ENCODE measurements at places on chromosomes 2 and 18.

DNA sequence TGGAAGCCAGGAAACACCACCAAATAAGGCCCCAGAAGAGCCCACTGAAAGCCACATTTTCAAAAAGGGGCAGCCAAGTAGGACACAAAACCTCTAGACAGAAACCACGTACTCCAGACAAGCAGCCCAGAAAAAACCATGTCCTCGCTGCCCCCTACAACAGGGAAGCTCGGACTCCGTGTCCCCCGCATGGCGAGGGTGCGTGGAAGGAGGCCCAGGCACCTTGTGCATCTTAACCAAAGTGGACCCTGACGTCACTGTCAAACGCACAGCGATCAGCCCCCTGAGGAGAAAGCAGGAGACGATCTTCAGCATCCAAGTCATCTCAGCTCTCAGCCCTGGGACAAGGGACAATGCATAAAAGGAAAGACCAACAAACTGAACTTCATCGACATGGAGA, 168.4 kb downstream of the EIPR1 start:
- DNase-seq = no peak

DNA sequence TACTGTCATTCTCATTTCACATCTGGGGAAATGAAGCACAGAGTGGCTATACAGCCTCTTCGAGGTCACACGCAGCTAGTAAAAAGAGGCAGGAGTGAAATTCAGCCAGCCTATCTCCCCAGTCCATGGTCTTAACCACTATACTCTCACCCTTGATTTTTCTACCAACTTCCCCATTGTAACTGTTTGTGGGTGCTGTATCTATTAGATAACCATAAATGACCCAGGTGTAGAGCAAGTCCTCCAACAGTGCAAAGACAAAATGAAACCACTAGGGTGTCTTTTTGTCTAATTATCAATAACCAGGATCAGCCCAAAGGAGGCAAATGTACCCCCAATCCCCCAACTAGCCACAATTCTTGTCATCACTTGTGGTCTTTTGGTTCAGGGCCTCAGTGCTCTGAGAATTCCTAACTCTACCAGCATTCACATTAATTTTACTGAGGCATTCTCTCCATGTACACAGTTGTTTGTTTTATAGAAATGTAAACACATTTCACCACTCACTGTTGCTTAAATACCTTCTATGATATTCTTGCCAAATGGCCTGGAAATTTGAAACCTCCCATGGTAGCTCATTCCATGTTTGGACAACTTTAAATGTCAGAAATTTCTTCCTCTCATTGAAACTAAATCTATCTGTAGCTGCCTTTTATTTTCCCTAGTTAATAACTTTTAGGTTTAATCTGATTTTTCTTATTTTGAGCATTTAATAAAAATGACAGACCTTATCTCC, 58.7 kb downstream of the SLC40A1 start:
- peak; percentile 39 for DNase-seq

DNA sequence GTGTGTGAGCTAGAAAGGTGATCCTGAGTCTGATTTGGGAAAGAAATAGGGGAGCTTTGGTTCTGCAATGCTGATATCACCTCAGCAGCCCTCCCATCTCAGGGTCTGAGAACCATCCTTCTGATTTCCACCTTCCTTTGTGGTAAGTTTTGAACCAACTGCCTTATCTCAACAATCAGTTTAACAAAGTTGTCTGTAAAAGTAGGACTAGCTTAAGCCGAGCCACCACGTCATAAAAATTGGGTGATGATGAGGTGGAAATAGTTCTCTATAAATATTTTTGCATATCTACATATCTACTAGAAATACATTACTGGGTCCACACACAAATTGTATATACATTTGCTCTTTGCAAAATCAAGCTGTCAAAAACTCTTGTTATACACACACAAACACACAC, 1.1 kb downstream of the SULT1C4 start:
- DNase-seq = no peak

- DNase-seq = peak; percentile 53
These were observed 137.1 kb upstream of the CCDC68 start for GRCh38 chr18:55096263-55096951.

GRCh38 chr2:138948070-138948539, 167.9 kb upstream of the NXPH2 start:
- DNase-seq = peak; percentile 12

- no peak for DNase-seq
These were observed 1333.7 kb upstream of the TMEFF2 start for GRCh38 chr2:193528458-193528857.

DNA sequence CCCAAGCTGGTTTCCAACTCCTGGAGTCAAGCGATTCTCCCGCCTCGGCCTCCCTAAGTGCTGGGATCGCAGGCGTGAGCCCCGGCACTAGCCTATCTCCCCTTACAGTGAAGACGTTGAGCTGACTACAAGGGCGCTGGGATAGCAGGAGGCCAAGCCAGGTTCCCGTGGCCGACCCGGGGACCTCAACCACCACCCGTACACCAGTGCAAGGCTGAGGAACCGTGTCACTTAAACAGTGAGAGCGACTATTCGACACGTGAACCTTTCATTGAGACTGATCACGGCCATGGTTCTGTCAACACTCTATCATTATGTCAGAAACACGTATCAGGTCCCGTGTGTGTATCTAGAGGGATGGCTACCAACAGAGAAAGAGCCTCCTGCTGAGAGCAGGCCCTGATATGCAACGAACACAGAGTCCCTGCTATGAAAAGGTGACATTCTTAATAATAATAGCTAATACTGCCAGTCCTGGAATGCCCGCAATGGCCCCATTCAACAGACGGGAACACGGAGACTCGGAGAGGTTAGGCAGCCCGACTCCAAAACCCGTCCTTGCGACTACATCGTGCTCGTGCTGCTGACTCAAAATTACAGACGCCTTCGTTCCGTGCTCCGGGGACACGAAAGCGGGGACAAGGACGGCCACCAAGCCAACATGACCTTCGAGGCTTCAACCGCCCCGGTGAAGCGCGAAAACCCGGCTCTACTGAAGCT, 833 bp downstream of the AFG3L2 start:
- DNase-seq = peak; percentile 49

DNA sequence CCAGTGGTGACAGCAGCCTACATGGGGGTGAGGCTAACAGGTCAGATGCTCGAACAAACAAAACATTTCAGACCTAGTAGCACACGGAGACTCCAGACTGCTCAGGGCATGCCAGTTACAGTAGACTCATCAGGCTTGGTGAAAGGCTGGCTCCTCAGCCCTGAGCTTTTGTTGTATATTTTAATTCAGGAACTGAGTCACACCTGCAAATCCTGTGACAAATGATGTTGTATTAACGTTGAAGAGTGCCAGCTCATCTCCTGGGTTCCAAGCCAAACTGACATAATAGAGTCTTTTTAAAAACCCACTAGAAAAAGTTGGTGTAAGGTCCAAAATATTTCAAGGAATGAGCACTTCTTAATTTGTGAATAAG, 65.3 kb downstream of the C1D start:
- DNase-seq = no peak

GRCh38 chr2:172671501-172671900, 64.1 kb upstream of the RAPGEF4 start:
- DNase-seq = no peak

DNA sequence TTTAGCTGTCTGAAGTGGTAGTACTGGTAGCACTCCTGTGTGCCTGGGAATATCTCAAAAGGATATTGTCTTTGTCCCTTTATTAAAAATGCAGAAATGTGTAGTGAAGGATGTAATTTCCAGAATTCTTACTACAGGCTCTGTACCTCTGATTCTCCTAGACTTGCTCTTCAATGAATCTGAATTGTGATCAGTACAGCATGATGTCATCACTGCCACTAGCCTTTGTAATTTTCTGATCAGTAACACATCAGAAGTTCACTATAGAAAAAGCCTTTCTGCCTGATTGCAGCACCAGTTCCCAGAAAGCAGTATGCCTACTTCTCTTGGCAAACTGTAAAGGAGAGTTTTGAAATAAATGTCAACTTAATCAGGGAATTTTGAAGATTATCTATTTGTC, 29.2 kb upstream of the OTOF start:
- no peak for DNase-seq

DNA sequence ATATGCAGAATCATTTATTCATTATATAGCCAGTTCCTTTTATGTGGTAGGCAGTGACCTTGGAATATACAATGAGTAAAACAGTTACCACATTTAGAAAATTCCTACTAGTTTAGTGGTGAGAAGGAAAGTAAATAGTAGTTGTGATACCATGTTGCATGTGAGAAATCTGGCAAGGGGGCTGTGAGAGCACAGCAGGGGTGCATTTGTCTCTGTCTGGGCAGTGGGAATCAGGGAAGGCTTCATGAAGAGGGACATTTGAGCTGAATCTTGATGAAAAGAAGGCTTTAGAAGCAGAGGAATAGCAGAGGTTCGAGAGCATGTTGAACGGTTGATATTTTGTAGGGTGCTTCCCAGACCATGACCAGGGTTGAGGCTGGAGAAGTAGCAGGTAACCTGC, 78.7 kb downstream of the RAB3GAP1 start:
- no peak for DNase-seq

DNA sequence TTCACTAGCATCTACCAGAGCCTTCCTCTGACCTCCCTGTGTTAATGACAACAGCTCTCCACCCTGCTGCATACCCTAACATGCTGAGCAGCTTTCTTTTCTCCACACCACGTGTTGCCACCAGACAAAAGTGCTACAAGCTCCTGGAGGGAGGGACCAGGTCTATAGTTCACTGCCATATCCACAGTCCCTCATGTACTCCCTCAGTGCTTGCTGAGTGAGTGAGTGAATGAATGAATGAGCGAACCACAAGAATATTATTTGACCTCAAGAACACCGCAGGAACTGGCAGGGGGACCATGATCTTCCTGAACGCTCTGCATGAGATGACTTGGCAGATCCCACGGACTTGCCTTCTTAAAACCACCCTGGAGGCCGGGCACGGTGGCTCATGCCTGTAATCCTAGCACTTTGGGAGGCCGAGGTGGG, 47.4 kb upstream of the CAB39 start:
- DNase-seq = peak; percentile 36

GRCh38 chr18:78330766-78331165, 648.9 kb upstream of the SALL3 start:
- no peak for DNase-seq

GRCh38 chr18:61402726-61403125, 69.5 kb downstream of the CDH20 start:
- no peak for DNase-seq

DNA sequence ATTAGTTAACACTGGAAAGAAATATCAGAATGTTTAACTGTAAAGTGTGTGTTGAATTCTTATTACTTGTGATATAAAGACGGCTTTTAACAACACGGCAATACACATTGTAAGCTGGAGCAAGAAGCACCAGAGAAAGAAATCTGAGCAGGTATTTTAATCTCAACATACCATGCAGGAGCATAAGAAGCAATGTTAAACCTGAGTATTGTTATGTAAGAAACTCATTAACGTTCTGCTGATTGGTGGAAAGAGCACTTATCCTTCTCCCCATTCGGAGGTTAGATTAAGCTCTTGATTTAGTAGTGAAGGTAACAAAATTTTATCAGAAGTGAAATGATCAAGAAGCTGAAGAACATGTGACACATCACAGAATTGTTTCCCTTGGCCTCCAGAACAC, 107.4 kb downstream of the EPC2 start:
- DNase-seq = no peak

GRCh38 chr2:68414452-68414851, 49.4 kb downstream of the PLEK start:
- DNase-seq = no peak

- no peak for DNase-seq
These were observed 180.0 kb downstream of the NRXN1 start for GRCh38 chr2:50851886-50852285.

GRCh38 chr2:23199115-23199918, 185.7 kb upstream of the KLHL29 start:
- peak; percentile 18 for DNase-seq

- no peak for DNase-seq
These were observed 51.9 kb upstream of the SEMA4C start for GRCh38 chr2:96921561-96922319.

- DNase-seq = no peak
These were observed 204.8 kb upstream of the SH3BP4 start for GRCh38 chr2:234747032-234747431.

DNA sequence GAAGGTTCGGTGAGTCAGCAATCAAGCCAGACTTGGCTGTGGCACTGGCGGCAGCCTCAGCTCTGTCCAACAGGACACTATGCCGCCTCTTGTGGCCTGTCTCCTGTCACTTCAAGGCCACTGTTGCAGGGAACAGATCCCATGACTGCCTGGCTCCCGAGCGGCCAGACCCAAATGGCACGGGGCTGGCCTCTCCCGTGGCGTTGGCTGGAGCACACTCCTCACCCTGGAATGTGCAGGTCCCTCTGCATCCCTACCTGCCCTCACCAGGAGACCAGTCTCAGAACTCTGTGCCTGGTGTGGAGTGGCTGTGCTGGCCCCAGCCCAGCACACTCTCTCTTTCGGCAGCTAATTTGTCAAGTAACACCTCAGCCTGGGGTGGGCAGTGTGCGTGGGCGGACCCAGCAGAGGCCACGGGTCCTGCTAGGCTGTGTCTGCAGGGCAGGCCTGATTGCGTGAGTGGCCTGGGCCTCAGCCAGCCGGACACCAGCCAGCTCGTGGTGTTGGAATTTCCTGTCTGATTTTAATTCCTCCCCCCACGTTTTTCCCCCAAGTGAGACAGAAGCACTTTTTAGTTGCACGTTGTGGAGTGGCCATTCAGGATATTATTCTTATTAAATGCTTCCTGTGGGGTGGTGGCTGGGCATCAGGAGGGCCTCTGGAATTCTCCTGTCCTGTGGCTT, 179.3 kb downstream of the GLI2 start:
- no peak for DNase-seq

DNA sequence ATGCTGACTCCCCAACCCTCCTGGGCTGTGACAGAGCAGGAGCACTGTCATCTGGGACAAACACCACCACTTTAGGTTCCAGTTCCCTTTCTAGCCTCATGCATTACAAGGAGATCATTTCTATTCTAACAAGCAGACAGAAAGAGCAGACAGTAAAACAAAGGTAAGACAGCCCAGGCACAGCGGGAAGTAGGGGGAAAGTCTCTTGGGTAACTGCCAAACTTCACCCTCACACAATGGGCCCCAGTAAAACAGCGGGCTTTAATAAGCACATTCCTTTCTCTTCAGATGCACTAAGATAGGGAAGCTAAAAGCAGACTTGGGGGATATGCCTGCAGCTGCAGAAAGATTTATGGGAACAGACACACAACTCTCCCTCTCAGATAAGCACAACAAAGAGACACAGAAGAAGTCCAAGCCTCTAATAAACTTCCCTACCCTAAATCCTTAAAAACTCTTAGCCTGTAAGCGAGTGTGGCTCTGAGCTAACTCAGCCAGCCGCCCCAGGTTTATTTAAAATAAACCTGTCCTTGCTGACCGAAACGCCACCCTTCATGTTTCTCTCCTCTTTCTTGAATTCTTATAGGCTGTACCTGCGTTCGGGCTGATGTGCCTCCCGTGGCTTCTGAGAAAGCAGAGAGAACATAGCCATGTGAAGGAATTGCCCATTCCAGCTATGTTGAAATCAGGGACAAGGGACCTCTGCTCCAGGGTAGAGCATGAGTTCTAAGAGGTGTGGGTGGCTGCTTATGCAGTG, 726.8 kb upstream of the DDX18 start:
- DNase-seq = no peak
